ENCODE measurements at places on chromosomes 5 and 9.

- DNase-seq: no peak
Observed at GRCh38 chr5:82422751-82423181, 144.6 kb upstream of the RPS23 start.

GRCh38 chr9:83299571-83299970, 236.6 kb upstream of the RASEF start:
- DNase-seq: no peak

DNA sequence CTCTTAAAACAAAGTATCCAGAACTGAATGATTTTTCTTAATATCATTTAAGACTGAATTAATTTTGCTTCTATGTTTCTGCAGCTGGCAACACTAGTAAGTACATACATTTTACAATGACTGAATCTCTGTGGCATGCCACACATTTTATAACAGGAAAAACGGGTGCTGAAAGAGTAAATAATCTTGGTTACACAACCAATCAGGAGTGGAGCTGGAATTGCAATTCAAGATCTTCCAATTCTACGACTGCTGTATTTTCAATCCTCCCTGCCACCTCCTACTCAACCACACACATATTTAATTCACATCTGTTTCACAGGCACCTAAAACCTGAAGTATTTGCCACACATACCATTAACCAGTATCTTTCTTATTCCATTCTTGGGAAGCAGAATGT, 52.7 kb upstream of the NR5A1 start:
- peak; percentile 8 for DNase-seq

DNA sequence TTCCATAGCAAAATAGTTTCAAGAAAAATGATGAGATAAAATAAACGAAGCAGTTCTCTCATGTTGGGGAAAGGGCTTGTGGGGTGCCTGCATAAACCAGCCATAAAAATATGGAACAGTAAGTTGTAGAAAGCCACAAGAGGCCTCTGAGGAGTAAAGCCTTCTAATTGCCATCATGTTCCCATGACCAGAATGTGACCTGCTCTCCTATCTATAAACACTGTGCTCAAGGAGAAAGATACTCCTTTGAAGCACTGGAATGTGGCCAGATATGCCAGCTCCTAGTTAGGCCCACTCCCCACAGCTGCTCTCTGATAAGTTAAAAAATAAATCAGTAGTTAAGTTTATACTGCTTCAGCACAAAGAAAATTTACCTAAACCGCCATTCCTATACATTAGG, 65.8 kb downstream of the SETX start:
- no peak for DNase-seq

DNA sequence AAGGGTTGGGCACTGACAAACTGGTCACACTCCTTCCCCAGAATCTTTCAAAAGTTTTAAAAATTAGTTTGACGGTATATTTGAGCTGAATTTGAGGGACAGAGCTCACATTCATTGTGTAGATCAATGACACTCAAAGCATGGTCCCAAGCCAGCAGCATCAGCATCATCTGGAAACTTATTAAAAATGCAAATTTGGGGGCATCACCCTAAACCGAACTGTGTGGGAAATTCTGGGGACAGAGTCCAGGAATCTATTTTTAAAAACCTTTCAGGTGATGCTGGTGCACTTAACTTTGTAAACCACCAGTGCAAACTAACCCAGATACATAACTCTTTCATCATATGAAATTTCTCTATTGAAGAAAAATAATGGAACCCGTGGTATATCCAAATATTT, 58.1 kb upstream of the MTAP start:
- no peak for DNase-seq

- peak; percentile 97 for DNase-seq
Observed at GRCh38 chr5:59548807-59549357, 344.6 kb downstream of the PDE4D start.

GRCh38 chr5:132655821-132656773, 1.9 kb upstream of the IL13 start:
- peak; percentile 54 for DNase-seq

DNA sequence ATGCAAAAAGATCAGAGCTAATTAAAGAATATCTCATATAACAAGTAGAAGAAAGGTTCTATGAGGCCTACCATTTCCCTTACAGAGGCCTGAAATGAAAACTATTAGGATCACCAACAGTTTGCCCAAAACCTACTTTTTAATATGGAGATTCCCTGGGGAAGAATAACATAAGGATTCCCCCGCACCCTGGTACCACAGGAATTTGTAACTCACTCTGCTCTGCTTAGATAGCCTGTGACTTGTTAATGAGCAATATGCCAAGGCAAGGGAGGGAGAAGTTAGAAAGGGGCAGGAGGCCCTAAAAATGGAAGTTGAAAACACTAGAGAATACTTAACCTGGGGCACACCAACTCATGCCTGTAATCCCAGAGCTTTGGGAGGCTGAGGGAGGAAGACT, 107.0 kb downstream of the CDH6 start:
- DNase-seq: no peak

GRCh38 chr5:151612689-151613427, 21.7 kb upstream of the FAT2 start:
- peak; percentile 82 for DNase-seq

DNA sequence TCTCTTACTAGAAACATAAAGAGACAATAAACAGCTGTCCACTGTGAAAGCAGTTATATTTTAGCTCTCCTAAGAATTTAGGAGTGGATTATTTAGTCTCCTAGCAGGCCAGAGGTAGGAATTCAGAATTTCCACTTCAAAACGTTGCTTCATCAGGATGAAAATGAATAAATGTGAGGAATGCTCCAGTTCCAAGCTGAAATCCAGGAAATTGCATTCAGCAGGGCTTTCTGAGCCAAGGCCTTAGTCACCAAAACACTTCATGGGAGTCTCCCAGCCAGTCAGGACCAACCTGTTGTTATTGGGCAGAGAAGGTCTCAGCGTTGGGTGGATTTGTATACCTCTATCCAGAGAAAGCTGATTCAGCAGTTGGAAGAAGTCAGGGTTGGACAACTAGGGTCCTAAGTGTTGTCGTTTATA, 1040.3 kb downstream of the TLE1 start:
- peak; percentile 3 for DNase-seq

- DNase-seq: no peak
Observed at GRCh38 chr9:38053697-38054461, 15.1 kb downstream of the SHB start.

- no peak for DNase-seq
Observed at GRCh38 chr5:149782018-149782894, 52.1 kb downstream of the PPARGC1B start.

GRCh38 chr9:104238668-104239067, 144.6 kb downstream of the SMC2 start:
- no peak for DNase-seq

- no peak for DNase-seq
Observed at GRCh38 chr9:135340726-135341475, 138.7 kb upstream of the PPP1R26 start.

GRCh38 chr5:170892196-170892595, 30.4 kb downstream of the RANBP17 start:
- no peak for DNase-seq

- DNase-seq: no peak
Observed at GRCh38 chr9:108634672-108635462, 220.9 kb downstream of the ACTL7B start.

- DNase-seq: no peak
Observed at GRCh38 chr9:31112491-31112890, 1272.0 kb upstream of the ACO1 start.

GRCh38 chr5:6542421-6543345, 90.2 kb downstream of the NSUN2 start:
- no peak for DNase-seq

GRCh38 chr9:72533322-72533721, 11.9 kb downstream of the TMC1 start:
- DNase-seq: peak; percentile 10

DNA sequence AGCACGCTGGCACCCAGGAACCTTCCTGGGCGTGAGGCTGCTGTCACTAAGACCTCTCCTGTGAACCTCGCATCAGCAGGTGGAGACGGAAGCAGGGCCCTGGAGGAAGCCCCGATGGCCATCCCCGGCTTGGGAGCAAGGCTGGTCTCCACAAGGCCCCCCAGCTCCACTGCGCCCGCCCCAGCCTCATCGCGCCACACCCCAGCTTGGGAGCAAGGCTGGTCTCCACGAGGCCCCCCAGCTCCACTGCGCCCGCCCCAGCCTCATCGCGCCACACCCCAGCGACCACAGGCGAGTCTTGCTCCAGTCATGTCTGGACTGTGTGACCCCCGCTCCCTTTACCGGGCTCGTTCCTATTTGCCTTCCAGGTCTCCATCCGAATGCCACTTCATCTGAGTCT, 11.0 kb downstream of the QSOX2 start:
- no peak for DNase-seq

GRCh38 chr5:143290125-143290524, 113.4 kb downstream of the NR3C1 start:
- no peak for DNase-seq

GRCh38 chr9:70192707-70193106, 66.1 kb upstream of the SMC5 start:
- peak; percentile 4 for DNase-seq

DNA sequence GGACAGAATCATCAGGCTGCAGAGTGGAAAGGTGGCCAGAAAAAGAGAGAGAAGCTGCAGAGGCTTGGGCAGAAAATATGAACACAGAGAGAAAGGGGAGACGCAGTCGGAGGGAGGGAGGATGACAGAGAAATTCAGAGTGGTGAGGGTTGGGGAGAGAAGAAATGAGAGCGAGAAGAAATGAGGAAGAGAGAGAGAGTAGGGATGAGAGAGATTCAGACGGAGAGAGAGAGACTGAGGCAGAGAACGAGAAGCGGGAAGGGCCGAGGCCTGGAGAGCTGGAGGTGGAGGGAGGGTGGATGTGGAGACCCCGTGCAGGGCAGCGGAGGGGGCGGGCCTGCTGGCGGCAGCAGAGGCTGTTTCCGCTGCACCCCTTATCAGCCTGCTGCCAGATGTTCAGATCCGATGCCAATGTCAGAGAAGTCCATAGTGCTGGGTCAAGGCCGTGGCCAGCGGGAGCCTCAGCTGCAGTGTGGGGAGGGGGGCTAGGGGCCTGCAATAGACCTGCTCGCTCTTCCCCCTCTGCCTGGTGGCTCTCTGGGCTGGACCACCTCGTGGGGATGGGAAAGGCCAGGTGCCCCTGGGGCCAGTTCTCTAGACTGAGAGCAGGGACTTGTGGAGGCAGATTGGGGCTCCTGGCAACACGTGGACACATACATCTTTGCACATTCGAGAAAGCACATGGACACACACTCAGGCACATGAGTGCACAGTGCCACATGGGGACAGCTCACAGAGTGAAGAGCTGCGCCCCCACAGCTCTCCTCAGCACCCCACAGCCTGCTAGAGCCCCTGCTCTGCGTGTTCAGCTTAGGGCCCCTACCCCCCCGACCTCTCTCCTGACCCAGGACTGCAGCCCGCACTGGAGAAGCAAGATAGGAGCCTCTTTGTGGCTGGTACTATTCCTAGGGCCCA, 4.9 kb upstream of the NR5A1 start:
- no peak for DNase-seq

- DNase-seq: no peak
Observed at GRCh38 chr5:136031711-136032110, 2.9 kb downstream of the TGFBI start.

DNA sequence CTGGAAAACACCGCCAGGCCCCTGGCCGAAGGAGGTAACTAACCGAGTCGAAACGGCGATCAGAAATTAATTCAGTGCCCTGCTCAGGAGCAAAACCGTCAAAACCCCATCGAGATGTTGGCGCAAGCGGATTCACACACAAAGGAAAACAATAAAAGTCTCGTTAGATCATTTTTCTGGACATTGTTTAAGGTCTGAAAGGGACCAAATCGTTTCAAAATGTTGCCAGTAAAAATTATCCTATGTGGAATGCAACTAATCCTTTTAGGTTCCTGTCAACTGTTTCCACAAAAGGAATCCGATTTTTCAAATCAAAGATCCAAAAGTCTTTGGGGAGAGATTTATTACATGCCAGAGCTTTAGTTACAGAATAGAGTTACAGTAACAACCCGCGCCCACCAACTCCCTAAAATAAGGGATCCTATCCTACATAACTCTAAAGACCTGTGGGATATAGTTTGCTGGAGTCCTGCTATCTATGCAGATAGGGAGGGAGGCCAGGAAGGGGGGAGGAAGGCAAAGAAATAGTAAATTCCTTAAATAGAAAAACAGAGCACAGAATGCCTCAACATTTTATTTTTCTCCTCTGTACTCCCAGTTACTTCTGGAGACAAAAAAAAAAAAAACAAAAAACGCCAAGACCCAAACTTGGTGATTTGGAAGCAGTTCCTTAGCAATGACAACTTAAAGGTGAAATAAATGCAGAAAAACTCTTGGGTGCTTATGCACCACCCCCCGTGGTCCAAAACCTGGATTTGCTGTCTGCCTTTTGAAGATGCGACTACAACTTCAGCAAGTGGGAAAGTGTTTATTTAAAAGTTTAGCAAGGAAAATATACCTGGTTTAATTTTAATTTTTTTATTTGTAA, 10.6 kb downstream of the FOXD1 start:
- DNase-seq: no peak

DNA sequence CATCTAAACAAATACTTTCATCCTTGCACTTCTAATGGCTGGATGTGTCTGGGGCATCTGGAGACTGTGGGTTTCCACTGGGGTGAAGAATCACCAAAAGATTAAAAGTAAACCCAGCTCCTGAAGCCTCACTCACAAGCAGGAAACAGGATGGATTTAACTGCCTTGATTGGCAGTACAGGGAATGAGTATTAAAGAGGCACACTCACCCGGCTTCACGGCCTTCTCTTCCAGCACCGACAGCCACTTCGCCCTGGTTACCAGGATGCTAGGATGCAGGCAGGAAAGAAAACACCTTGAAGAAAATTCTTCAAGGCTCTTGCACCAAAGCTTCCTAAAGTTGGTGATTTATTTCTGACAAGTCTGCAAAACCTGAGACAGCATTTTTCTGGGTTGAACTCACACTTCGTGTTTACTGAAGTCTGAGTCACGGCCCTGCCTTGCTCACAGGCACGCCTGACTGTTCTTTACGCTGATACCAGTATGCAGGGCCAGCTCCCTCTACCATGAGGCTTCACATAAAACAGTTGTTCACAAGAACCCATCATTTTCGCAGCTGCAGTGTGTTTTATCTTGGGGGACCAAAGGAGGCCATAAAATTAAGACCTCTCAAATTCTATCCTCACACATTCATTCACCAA, 56.5 kb upstream of the ZNF354A start:
- DNase-seq: peak; percentile 44

DNA sequence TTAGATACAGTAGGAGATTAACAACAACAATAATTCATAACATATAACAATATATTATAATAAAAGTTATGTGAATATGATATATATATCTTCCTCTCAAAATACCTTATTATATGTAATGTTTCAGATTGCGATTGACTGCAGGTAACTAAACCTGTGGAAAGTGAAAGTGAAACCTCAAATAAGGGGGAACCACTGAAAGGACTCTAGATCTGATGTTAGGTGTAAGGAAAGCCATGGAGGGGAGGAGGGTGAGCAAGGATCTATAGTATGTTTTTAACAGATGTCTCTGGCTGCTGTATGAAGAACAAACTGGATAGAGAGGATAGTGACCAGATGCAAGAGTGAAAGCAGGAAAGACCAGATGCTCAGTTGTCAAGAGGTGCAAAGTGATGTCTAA, 5.8 kb upstream of the FSTL4 start:
- DNase-seq: peak; percentile 64

- DNase-seq: peak; percentile 18
Observed at GRCh38 chr9:135447126-135447525, 32.5 kb upstream of the PPP1R26 start.

Measured in DMS53 (cell line).